ENCODE measurements at places on chromosomes 11 and 22. TPM values are rescaled to one million over a fixed set of nuclear protein-coding genes. Genes with fewer than 3 reads are reported as not detected.

VPREB3 gene
- not detected for total RNA-seq

CCDC89 gene
- 0.18 TPM for total RNA-seq

OR5A1 gene
- total RNA-seq: not detected

ZNRF3 gene
- total RNA-seq: 6.7 TPM

TENM4 gene
- total RNA-seq: 7.7 TPM

KRTAP5-11 gene
- not detected for total RNA-seq

ASPHD2 gene
- total RNA-seq: 1.9 TPM

PKDREJ gene
- not detected for total RNA-seq

TMEM41B gene
- 36.6 TPM for total RNA-seq

- DNase-seq: no peak
Measured at GRCh38 chr11:59182457-59183151, 10.7 kb downstream of the DTX4 start.

GRCh38 chr11:71251761-71252268 is 562 bp downstream of the SHANK2 start:
- no peak for DNase-seq

- no peak for DNase-seq
Measured at GRCh38 chr11:72732329-72732728, 19.9 kb downstream of the ARAP1 start.

DNA sequence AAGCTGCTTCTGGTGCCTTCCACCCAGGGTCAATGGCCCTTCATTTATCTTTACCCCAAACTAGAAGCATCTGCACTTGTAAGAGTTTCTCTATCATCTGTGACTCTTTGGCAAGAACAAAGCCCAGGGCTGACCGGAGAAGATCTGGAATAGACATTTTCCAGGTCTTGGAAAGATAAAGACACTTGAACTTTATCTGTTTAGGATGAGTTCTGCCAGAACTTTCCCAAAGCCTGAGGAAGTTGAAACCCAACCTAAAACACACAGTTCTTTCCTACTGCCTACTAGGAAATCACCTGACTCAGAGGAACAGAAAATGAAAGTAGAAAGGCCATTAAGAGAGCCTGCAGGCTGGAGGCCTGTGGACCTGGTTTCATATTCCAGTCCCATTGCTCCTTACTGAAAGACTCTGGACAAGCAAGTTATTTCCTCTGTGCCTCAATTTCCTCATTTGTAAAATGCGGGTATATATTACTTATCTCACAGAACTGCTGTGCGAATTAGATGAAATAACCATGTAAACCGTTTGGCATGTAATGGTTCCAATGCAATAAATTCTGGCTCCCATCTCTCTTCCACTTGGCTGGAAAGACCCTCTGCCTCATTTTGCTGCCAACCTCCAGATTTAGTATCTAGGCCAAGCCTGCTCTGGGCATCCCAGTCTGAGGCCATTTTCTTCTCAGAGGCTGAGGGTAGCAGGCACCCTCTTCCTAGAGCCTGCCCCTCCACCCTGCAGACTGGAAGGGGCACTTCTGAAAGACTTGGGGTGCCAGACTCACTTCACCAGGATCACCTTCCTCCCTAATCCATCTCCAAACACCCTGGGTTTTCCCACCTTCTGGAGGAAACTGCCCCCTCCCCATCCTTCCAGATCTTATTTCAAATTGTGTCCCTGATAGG is 1.2 kb downstream of the UBE2L6 start:
- DNase-seq: no peak

DNA sequence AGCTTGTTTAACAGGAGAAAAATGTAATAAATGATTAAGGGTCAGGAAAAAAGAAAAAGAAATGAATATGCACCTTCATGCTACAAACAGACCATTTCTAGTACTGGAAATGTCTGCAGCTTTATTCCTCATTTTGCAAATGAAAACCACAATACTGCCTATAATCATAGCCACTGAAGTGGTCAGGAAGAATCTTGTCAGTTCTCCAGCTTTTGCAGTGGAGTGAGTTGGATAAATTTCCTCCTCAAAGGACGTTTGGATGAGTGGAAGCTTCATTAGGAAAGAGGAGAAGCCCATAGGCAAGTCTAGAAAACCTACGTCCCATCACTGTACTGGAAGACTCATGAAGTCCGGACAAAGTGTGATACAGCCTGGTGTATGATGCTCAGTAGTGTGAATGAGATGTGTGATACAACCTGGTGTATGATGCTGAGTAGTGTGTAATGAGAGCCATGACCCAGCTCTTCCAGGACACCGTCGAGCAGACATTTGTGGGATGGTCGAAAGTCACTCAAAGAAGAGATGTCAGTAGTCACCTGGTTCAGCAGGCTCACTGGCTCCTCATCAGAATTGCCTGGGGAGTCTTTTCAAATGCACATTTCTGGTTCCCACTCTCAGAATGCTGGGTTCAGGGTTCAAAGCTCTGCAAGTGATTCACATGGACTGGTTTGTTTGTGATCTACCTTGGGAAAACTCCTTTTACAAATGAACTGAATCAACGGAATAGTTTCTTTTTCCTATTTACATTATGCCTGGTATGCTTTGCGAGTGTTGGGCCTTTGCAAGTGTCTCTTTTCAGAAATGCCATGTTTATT is 101.3 kb downstream of the PDHX start:
- no peak for DNase-seq

DNA sequence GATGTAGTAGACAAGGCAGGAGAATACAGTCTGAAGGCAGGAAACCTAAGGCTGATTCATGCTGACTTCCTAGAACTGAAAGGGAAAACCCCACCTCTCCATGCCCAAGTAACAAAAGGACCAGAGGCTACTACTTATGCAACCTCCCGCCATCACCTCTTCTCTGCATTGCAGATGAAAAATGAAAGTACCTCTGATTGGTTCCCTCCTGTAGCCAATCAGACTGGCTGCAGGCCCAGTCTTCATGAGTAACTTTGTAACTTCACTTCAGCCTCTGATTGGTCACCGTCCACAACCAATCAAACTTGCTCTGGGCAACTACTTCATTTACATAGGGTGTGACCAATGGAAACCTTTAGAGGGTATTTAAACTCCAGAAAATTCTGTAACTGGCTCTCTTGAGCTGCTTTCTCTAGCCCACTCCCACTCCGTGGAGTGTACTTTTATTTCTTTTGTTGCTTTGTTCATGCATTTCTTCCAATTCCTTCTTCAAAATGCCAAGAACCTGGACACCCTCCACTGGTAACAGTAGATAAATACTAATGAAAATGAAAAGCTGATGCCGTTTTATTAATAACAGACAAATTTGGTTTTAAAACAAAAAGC is 5.2 kb upstream of the MAP6 start:
- no peak for DNase-seq

- no peak for DNase-seq
Measured at GRCh38 chr11:32427935-32428664, 7.2 kb downstream of the WT1 start.

DNA sequence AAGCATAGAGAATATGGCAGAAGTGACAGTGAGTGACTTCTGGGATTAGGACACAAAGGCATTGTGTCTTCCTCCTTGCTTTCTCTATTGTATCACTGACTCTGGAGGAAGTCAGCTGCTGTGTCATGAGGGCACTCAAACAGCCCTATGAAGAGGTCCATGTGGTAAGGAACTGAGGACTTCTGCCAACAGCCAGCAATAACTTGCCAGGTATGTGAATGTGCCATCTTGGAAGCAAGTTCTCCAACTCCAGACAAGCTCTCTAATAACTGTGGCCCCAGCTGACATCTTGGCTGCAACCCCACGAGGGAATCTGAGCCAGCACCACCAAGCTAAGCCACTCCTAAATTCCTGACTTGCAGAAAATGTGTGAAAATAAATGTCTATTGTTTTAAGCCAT is 83.6 kb upstream of the ZBED5 start:
- DNase-seq: no peak

GRCh38 chr11:42315267-42315666 is 855.8 kb upstream of the LRRC4C start:
- DNase-seq: no peak

DNA sequence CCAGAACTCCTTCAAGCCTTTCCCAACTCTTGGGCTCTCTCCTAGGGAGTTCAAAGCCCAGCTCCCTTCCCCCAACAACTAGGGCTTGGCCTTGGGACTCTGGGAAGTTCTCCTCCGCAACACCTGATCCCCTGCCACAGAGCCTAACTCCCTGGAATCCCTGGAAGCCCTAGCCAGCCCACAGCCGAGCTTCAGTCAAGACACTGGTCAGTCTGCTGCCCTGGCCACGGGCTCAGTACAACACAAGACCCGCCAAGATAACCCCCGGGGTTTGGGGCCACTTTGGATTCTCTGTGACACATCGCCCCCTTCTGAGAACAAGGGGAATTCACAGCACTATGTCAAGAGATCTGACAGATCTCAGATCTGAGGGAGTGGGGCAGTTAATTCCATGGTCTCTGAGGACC is 58.3 kb downstream of the SLC22A12 start:
- DNase-seq: no peak

- DNase-seq: no peak
Measured at GRCh38 chr11:116492600-116492999, 280.2 kb downstream of the BUD13 start.

DNA sequence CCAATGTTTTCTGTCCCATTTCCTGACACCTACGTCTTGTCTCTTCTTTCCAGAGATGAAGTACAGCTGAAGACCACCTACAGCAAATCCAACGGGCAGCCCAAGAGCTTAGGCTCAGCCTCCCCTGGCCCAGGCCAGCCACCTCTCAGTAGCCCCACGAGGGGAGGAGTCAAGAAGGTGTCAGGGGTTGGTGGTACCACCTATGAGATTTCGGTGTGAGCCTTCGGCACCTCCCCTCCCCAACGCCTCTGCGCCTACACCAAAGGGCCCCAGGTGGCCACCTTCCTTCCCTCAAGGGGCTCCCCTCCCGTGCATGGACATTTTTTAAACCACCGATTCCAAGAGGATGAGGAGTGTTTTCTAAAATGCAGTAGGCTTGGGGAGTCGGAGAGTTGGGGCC is 12.2 kb downstream of the MED19 start:
- no peak for DNase-seq

DNA sequence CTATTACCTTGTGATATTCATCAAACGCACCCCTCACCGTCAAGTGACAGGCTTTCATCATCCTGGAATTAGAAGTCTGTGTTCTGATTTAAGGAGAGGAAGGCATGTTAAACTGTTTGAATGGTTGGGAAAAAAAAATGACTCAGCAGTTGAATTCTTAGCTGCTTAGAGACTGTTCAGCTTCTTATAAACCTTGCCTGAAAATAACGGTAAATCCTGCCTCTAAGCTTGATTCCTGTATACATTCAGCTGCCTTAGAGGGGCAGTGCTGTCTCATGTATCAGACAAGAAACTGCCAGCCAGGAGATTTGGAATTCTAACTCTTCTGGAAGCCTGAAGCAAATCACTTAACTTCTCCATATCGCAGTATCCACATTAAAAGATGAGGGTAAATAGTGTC is 437.4 kb downstream of the JRKL start:
- no peak for DNase-seq

DNA sequence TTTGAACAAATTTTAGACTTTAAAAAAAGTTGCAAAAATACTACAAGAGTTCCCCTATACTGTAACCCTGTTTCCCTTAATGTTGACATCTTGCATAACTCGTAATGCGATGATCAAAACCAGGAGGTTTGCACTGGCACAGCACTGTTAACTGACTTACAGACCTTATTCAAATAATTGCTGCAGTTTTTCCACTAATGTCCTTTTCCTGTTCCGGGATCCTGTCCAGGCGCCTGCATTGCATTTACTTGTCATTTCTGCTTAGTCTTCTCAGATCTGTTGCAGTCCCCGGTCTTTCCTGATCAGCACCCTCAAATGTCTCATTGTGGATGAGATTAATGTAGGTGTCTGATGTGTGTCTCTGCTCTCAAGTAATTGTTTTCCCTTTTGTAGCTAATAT is 32.0 kb downstream of the APLP2 start:
- DNase-seq: no peak

- no peak for DNase-seq
Measured at GRCh38 chr11:120268686-120269085, 28.7 kb downstream of the POU2F3 start.

DNA sequence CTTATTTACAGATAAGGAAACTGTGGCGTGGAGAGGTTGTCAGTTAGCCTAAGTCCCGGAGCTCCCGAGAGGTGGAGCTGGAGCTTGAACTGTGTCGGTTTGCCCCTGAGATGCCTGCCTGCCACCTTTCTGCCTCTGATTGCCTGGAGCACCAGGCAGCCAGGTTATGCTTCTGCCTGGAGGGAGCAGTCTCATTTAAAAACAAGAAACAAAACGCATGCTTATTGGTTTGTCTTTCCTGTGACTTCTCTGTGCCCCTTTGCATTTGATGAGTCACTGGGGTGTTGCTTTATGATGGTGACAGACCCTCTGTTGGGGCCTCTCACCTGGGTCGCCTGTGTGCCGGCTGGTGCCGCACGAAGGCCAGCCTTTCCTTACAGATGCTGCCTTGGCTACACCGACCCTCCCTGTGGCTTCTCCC is 12.2 kb downstream of the AP2A2 start:
- DNase-seq: no peak

- no peak for DNase-seq
Measured at GRCh38 chr11:35216962-35217678, 78.1 kb downstream of the CD44 start.

GRCh38 chr11:61657566-61658290 is 22.5 kb upstream of the DAGLA start:
- no peak for DNase-seq

GRCh38 chr11:119861160-119861559 is 132.2 kb upstream of the NECTIN1 start:
- no peak for DNase-seq

- no peak for DNase-seq
Measured at GRCh38 chr11:2204361-2205213, 33.0 kb upstream of the TH start.

DNA sequence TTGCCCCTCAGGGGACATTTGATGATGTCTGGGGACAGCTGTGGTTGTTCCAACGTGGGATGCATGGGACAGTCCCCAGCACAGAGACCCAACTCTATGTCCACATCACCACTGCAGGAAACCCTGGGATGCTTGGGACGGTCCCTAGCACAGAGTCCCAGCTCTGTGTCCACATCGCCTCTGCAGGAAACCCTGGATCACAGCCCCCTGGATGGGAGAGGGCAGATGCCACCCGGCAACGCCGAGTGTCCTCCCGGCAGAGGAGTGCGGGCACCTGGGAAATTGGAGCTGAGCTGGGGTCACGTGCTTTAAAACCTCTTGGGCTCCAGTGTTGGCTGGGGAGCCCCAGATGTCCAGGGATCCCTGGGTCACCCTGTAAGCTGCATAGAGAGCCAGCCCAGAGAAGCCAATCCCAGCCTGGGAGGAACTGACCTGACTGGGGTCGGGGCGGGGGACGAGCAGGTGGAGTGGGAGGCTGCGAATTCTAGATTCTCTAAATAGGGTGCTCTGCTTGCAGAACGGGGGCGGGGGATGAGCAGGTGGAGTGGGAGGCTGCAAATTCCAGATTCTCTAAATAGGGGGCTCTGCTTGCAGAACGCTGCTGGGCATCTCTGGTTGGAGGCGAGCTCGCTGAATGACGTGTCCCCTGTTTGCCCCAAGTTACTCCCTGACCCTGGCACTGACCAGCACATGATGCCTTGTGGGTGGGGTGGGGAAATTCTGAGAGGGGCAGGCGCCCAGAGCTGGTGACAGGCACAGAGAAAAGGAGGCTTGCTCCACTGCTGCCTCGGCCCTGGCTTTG is 1197.8 kb downstream of the BRD1 start:
- no peak for DNase-seq
